Renal cortex interstitium (tissue), 15 donors: ENCODE measurements at places on chromosomes 5 and 9. TPM values are rescaled to one million over a fixed set of nuclear protein-coding genes. Genes with fewer than 3 reads are reported as not detected.

DNA sequence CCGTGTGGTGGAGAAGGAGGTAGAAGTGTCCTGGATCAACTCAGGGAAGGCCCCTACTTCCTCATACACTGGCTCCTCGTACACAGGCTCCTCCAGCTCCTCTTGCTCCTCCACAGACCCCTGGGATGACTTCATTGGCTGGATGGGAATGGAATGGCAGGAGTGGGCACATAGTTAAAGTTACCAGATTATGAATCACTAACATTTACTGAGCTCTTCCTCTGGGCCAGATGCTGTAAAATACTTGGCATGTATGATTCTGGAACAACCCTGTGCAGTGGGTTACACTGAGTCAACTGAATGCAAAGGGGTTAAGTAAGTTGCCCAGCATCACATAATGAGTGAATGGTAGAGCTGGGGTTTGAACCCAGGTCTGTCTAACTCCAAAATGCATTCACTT lies 3.1 kb upstream of the FCHSD1 start:
- no peak for DNase-seq

DNA sequence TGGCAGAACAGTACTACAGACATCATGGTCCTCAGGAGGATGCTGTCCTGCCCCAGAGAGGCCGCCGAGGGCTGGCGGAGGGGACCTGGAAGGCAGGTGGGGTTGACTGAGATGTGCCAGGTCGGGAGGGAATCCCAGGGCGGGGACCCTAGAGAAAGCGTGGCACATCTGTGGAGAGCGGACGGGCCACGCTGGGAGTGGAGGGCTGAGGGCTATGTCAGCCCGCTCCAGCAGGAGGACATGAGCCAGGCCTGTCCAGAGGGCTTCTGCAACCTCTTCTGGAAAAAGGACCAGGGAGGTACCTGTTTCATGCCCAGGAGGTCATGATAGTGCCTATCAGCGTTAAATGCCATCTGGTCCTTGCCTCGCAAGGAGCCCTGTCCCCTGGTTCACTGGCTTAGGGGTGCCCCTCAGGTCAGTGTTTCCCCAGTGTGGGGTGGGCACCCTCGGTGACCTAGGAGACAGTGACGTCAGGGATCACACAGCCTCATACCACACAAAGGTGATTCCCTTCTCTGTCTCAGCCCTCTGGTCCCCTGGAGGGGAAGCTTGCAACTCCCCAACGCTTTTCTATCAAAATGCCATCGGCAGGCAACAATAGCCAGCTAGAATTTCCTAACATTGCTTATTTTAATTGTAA lies 103.6 kb upstream of the IER5L start:
- DNase-seq, result no peak

DNA sequence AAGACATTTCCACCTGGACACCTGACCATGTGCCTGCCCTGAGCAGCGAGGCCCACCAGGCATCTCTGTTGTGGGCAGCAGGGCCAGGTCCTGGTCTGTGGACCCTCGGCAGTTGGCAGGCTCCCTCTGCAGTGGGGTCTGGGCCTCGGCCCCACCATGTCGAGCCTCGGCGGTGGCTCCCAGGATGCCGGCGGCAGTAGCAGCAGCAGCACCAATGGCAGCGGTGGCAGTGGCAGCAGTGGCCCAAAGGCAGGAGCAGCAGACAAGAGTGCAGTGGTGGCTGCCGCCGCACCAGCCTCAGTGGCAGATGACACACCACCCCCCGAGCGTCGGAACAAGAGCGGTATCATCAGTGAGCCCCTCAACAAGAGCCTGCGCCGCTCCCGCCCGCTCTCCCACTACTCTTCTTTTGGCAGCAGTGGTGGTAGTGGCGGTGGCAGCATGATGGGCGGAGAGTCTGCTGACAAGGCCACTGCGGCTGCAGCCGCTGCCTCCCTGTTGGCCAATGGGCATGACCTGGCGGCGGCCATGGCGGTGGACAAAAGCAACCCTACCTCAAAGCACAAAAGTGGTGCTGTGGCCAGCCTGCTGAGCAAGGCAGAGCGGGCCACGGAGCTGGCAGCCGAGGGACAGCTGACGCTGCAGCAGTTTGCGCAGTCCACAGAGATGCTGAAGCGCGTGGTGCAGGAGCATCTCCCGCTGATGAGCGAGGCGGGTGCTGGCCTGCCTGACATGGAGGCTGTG lies 32.4 kb downstream of the CXXC5 start:
- DNase-seq, result no peak

- no peak for DNase-seq
Measured at GRCh38 chr9:2711716-2712115, 5.6 kb upstream of the KCNV2 start.

DNA sequence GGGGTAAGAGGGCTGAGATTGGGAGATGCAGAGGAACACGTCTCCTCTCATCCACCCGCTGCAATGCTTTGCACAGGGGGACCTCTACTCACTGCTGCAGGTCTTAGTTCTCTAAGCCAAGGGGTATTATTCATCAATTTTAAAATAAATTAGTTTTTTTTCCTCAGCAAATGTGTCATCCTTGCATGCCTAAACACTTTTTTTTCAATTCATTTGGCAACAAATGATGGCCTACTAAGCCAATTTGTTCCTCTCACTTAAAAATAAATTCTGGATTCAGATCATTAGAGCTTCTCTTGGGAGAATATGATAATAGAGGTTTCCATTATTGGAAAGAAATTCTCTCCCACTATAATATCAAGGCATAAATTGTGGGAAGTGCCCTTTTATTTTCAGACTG lies 338.3 kb downstream of the IRX1 start:
- no peak for DNase-seq

- no peak for DNase-seq
Measured at GRCh38 chr5:135248801-135249231, 150.2 kb downstream of the MACROH2A1 start.

- DNase-seq, result peak; percentile 54
Measured at GRCh38 chr5:123036391-123037103, at the start of gene PPIC. TSS of gene PPIC (minus strand) at chr5:123036725. CDS start at chr5:123036625, 100 bp downstream.

- DNase-seq, result no peak
Measured at GRCh38 chr9:135580664-135581380, 19.3 kb downstream of the PAEP start.

- DNase-seq, result no peak
Measured at GRCh38 chr9:33429256-33429985, 18.0 kb downstream of the AQP3 start.

- no peak for DNase-seq
Measured at GRCh38 chr9:108688051-108688450, 167.7 kb downstream of the ACTL7B start.

DNA sequence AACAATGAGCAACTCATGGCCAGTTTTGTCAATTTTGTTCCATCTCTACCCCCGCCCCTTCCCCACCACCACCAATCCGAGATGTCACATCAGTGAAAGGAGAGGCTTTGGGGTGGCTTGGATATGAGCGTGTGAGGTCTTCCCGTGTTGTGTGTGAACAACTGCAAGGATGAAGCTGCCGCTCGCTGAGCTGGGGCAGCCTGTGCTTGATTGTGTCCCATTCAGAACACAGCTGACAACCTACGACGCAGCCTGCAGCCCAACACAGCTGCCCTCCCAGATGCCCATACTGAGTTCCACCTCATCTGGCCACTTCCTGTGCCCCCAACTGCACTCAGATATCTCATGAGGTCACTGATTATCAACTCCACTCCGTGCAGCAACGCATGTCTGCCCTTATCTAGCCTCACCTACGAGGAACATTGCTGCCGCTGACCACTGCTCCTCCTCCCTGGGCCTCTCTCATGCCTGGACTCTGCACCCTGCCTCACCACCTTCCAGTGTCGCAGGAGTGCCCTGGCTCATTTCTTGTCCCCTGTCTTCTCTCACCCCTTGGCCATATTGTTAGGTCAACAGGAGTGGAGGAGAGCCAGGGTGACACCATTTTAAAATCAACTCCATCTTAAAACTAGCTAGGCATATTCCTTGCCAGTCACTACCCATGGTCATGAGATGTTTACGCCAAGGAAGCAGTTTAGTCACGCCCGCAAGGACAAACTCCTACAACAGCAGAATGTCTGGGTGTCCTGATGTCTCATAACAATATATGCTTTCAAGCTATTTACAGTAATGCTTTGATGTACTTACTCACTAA lies 7.3 kb upstream of the IL4 start:
- DNase-seq, result no peak

DNA sequence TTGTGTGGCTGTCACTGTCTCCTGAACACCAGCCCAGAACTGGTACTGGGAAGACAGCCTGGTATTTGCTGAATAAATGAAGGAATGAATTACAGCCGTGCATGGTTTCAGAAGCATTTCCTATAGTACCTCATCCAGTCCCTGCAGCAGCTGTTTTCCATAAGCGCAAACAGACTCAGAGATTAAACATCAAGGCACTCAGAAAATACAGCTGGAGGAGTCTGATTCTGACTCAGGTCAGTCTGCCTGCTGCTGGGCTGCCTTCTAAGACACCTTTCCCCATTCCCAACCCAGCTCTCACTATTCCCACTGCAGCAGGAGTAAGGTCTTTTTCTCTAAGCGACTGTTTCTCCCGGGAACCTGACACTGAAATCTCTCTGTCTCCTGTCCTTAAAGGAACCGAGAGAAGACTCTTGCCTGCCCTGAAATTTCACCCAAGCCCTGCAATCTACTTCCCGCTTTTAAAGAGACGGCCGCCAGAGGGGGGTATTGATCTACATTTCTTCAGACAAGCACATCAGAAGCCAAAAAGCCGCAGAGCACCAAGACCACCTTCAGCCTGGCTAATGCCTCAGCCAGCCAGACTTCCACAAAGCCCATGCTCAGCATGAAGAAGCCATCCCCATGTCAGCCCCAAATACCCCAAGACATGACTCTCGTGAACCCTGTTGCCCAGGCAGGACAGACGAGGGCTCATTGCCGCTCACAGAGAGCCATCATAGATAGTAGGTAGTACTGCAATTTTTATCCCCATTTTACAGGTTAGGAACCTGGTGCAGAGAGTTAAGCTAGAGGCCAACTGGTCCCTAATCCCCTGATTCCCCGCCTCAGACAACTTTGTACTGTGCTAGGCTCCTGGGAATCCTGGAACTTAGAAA lies 5.4 kb upstream of the FOXI1 start:
- DNase-seq, result peak; percentile 83

DNA sequence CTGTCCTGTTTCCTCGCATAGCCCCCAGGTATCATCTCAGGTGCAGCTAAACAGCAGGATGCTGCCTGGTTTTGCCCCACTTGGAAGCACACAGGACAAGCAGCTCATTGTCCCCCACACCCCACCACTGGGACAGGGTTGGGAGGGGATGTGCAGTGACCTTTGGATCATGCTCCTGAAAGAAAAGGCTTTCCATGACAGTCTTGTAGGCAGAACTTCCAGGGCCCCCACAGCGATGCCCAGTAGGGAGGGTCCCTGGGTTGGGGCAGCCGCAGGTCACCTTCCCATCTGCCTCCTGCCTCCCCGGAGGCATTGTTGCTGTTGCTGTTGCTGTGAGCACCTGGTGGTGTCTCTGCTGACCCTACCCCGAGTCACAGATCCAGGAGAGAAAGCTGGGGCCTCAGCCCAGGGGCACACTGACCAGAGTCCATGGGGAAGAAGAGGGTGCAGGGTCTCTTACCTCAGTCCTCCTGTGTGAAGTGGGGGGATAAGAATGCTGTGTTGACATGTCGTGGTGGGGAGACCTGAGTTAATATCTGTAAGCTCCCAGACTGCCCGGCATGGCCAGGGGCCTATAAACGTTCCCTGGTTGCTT lies 8.5 kb downstream of the CEP72 start:
- DNase-seq, result no peak

DNA sequence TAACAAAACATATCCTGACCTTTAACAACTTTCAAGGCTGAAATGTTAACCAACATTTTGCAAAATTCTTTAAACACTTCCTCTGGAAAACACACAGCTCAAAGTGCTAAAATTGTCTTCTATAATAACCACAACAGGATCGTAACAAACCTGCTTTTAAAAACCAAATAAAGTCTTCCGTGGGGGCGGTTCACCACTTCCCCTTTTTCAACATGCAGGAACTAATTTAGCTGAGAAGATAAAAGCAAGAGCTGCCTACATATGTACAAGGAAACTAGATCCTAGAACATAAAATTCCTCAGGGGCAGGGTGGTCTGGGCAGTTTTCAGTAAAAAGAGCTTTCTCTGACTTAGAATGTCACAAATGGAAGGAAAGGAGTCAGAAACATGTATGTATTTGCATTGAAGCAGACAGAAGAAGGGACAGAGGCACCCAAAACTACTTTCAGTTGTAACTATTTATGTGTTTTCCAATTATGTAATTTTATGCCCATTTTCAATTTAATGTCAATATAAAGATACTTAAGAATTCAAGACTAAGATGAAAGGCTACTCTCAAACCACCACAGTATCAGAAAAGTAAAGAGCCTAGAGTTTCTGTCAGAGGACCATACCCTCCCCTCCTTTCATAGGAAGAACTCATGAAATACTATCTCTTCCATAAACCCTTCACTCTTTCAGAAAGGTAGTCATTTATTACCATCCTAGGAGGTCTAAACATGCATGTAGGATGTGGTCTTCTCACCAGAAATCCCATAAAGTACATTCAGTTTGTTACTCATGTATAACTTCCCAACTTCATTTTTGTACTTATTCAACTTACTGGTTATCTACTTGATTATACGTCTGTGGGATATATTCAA lies 185.9 kb upstream of the RASA1 start:
- DNase-seq, result no peak

DNA sequence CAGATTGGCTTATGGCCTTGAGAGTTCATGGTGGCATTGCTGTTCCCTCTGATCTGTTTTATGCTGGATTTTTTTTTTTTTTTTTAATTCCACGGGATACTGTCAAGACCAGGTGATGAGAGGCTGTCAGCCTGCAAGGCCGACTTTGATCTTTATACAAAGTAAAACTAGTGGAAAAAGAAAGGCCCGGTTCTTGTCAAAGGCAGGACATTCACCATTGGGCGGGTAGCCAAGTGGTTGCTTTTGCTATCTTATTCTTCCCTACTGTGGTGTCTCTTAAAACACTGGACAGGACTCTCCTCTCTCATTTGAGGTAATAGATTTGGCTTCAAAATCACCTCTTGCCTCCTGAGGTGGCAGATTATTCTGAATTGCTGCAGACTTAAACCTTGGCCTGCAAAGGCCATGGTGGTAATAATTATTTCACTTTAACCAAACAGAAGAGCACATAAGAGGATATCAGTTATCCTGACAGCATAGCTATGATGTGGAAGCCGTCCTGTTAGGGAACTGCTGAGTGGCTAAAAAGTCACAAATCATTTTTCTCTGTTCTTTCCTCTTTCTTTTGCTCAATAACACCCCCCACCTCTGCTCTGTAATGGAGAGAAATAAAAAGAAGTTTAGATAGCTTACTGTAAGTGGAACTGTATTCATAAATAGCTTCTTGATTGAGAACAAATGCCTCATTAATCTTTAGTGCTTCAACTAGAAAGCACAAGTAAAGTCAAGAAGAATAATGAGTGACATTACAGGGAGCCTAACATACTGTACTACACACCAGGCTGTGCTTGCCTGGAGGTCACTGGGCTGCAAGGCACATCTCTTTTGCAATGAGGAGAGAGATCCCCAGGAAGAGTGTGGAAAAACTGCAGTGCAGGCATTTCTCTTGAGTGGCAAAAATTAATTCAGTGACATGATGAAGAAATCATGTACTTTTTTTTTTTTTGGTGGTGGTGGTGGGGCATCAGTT lies 275.6 kb downstream of the KDM4C start:
- no peak for DNase-seq

- no peak for DNase-seq
Measured at GRCh38 chr9:132630811-132631210, 39.0 kb downstream of the DDX31 start.

GRCh38 chr5:166117072-166118066 lies 2174.1 kb upstream of the WWC1 start:
- DNase-seq, result no peak

- no peak for DNase-seq
Measured at GRCh38 chr9:89890326-89890980, 285.6 kb downstream of the GADD45G start.

ZBED3 gene
- polyA plus RNA-seq, result 35.2 TPM

STK32A gene
- 12.2 TPM for polyA plus RNA-seq

GFPT2 gene
- polyA plus RNA-seq, result 6.2 TPM

THBS4 gene
- polyA plus RNA-seq, result 18.6 TPM

PLAC8L1 gene
- polyA plus RNA-seq, result 1.1 TPM

JAKMIP2 gene
- polyA plus RNA-seq, result 5.2 TPM

CKMT2 gene
- polyA plus RNA-seq, result 4.9 TPM
